Melanocyte of skin (primary cell): ENCODE measurements at places on chromosomes 1 and 21. TPM values are rescaled to one million over a fixed set of nuclear protein-coding genes. Genes with fewer than 3 reads are reported as not detected.

The GPR25 gene
- total RNA-seq, result not detected in 2 replicates

The EXO1 gene
- 14.1 and 15.6 TPM in 2 replicates for total RNA-seq

The CFAP298 gene
- total RNA-seq, result 29.5 and 32.6 TPM in 2 replicates

The BCAR3 gene
- total RNA-seq, result 31.3 and 56.3 TPM in 2 replicates

The SAMD11 gene
- total RNA-seq, result under 0.01 TPM in 1 of 2 replicates, not detected in the other

The BECN2 gene
- total RNA-seq, result not detected in 2 replicates

The ARID1A gene
- 27.5 and 32.3 TPM in 2 replicates for total RNA-seq
